ENCODE measurements at places on chromosomes 2 and 18.

- no peak for DNase-seq
Observed at GRCh38 chr2:215843579-215843978, 169.8 kb downstream of the MREG start.

GRCh38 chr2:120892967-120893667 is 157.4 kb downstream of the GLI2 start:
- no peak for DNase-seq

DNA sequence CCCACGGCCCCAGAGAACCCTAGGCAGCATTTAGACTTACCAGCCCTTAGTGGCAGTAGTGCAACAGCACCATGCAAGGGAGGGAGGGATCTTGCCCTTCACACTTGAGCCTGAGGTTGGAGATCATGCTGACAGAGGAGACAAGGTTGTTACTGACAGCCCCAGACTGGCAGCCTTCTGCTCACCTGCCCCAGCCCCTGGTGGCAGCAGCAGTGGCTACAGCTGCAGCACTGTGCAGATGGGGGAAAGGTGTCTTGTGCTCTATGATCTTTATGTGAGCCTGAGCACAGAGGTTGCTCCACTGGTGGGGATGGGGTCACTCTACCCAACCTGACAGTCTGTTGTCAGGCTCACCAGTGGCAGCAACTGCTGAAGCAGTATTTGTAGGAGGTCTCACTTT is 501.2 kb upstream of the LRRTM4 start:
- DNase-seq, result no peak

DNA sequence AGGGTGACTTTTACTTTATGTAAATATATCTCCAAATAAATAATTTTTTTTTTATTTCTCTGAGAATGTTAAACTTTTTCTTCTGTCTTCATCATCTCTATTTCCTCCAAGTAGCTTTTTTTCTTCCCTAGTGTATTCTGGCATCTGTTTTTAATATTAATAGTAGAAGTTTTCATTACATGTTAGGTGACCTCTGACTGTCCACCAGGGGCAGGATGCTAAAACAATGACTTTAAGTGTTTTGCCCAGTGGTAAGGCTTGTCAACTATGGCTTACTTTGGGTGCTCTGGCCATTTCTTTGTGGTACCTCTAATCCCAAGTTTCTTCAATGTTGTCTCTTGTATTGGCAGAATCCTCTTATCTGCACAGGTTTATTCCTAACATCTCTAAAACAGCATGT is 127.1 kb downstream of the SRBD1 start:
- DNase-seq, result no peak

DNA sequence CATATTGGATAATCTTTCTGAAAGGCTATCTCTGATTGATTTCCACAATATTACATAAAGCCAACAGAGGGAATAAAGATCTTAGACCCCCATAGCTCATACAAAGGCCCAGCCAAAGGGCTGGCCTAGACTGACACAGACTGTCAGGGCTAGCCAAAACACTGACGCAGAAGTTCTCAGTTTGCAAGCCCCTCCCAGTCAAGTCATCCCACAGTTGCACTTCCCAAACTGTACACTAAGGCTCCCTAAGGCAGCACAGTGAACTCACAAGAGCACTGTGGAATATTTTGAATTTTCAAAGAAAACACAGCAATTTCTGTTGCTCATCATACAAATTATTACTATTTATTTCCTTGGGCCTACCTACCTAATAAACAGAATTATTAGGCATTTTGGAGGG is 244.9 kb downstream of the SP3 start:
- DNase-seq, result no peak

- no peak for DNase-seq
Observed at GRCh38 chr2:186093174-186093573, 354.6 kb downstream of the FSIP2 start.

DNA sequence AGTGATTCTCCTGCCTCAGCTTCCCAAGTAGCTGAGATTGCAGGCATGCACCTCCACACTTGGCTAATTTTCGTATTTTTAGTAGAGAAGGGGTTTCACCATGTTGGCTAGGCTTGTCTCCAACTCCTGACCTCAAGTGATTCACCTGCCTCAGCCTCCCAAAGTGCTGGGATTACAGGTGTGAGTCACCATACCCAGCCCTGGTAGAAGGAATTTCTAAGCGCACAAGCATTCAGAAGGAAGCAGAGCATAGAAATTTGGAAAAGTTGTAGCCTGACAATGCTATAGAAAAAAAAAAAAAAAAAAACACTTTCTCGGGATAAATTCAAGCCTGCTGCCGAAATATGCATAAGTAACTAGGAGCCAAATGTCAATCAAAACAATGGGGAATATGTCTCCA is 249.4 kb downstream of the GRB14 start:
- no peak for DNase-seq

GRCh38 chr2:175048275-175048674 is 43.1 kb upstream of the CHN1 start:
- no peak for DNase-seq

- DNase-seq, result no peak
Observed at GRCh38 chr18:62368100-62368499, 43.0 kb downstream of the TNFRSF11A start.

GRCh38 chr2:24174851-24175277 is at the start of gene FAM228A:
Gene FAM228A, plus strand, starts transcription at chr2:24175053. Its CDS starts 428 bp downstream, at chr2:24175481.
- DNase-seq, result no peak

GRCh38 chr2:9745153-9745899 is 97.9 kb upstream of the TAF1B start:
- no peak for DNase-seq

- DNase-seq, result no peak
Observed at GRCh38 chr2:18167871-18168270, 289.4 kb downstream of the KCNS3 start.

DNA sequence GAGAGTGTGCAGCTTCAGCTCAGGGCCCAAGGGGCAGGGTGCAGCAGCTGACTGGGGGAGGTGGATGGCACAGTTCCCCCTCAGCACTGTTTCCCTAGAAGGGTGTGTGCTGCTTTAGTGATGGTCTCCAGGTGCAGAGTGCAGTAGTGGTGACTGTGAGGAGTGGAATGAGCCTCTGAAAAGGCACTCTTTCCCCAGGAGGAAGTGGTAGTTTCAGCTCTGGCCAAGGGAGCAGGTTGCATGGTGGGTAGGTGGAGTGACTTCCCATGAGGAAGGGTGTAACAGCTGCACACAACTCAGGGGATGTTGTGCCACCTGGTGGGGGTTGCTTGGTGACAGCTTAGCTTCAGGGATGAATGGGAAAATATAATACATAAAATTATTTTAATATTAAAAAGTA is 251.5 kb upstream of the NXPH2 start:
- no peak for DNase-seq

DNA sequence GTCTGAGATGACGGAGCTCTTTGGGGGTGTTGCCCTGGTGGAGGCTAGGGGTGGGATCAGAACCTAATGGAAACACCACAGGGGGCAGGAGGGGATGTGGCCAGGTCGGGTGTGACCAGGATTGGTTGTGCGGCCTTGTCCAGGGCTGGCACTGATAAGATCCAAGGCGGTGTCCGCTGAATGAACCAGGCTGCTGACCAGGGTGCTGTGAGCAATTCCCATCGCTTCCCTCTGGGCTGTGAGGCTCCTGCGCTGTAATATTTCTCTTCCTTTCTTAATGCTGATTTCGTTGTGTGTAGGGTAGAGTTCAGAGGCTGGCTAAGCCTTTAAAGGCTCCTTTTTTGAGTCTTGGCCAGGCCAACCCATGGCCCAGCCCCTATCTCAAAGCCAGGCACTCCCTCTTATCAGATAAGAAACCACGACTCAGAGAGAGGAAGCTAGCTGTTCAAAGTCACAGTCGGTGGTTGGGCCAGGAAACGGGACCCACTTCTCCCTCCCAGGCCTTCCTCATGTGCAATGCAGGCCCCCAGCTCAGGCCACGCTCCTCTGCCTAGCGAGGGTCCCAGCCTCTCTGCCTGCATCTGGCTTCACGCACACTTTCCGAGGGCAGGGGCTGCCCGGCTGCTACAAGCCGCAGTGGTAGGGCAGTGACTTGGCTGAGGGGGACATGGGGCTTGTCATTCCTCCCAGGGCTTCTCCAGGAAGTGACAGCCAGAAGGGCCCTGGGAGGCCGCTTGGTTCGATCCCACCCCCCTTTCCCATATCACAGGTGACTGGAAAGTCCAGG is 26.0 kb upstream of the FOSL2 start:
- peak; percentile 48 for DNase-seq

- DNase-seq, result no peak
Observed at GRCh38 chr2:120986898-120987650, 251.4 kb downstream of the GLI2 start.

DNA sequence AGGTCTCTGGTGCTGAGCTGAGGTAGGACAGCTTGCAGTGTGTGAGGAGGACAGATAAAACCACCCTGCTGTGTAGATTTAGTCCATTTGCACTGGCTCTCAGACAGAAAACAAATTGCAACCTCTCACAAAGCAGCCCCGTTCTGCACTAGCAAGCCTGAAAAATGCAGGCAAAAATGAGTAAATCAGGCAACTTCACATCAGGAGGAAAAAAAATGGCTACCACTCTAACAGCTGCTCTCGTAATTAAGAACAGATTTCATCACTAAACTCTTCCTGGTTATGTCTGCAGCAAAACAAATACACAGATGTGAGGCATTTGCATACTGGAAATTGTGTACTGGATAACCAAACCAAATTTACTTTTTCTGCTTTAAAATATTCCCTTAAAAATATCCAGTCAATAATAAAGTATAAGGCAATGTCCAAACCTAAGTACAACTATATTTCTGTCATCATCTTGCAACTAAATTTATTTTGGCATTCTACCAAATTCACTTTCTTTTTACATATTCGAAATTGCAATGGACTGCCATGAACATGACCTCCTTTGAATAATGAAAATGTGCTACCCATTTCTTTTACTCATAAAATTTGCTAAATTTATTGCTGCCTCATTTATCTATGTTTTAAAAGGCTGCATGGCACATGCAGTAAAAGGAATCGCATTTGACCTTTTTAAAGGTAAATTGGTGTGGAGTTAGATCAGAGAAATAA is 157.4 kb downstream of the AFF3 start:
- no peak for DNase-seq

- no peak for DNase-seq
Observed at GRCh38 chr18:77208964-77209363, 40.7 kb upstream of the GALR1 start.

- DNase-seq, result no peak
Observed at GRCh38 chr2:119782308-119783027, 22.7 kb downstream of the PTPN4 start.

GRCh38 chr18:27045342-27045741 is 139.8 kb downstream of the CHST9 start:
- no peak for DNase-seq

DNA sequence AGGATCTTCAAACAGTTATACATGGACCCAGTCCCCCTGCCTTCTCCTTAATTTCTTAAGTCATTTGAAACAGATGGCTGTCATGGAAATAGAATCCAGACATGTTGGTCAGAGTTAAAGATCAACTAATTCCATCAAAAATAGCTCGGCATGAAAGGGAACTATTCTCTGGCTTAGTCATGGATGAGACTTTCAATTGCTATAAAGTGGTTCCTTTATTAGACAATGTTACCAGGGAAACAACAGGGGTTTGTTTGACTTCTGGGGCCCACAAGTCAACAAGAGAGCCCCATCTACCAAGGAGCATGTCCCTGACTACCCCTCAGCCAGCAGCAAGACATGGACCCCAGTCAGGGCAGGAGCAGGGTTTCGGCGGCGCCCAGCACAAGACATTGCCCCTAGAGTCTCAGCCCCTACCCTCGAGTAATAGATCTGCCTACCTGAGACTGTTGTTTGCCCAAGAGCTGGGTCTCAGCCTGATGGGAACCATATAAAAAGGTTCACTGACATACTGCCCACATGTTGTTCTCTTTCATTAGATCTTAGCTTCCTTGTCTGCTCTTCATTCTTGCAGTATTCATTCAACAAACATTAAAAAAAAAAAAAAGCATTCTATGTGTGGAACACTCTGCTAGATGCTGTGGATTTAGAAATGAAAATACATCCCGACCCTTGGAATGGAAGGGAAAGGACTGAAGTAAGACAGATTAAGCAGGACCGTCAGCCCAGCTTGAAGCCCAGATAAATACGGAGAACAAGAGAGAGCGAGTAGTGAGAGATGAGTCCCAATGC is 4.6 kb downstream of the TTR start:
- DNase-seq, result no peak

- DNase-seq, result no peak
Observed at GRCh38 chr2:20476950-20477349, 30.1 kb downstream of the RHOB start.

DNA sequence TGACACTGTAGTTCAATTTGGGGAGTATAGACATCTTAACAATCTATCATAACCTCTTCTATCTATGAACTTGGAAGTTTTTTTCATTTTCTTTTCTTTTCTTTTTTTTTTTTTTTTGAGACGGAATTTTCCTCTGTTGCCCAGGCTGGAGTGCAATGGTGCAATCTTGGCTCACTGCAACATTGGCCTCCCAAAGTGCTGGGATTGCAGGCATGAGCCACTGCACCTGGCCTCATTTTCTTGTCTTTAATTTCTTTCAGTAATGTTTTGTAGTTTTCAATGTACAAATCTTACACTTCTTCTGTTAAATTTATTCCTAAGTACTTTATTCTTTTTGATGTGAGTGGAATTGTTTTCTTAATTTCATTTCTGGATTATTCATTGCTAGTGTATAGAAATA is 14.6 kb downstream of the ASAP2 start:
- no peak for DNase-seq

GRCh38 chr18:55833543-55833942 is 245.6 kb upstream of the TCF4 start:
- DNase-seq, result no peak

DNA sequence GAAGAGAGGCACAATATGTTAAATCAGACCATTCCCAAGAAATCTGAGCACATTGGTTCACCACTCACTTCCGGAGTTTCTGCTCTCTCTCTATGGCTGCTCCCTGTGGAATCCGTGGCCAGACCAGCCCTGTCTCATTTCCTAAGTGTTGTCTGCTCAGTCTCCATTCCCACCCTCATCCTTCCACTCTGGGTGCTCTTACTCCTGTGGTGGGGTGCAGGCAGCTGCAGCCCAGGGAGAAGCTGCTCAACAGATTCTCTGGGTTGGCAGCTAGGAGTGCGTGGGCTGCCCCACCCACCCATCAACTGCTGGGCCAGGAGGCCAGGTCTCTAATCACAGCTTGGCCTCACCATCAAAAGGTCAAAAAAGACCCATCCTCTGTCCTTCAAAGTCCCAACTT is 98.3 kb downstream of the ARL4C start:
- DNase-seq, result no peak

GRCh38 chr18:48459016-48459415 is 49.8 kb upstream of the ZBTB7C start:
- no peak for DNase-seq

DNA sequence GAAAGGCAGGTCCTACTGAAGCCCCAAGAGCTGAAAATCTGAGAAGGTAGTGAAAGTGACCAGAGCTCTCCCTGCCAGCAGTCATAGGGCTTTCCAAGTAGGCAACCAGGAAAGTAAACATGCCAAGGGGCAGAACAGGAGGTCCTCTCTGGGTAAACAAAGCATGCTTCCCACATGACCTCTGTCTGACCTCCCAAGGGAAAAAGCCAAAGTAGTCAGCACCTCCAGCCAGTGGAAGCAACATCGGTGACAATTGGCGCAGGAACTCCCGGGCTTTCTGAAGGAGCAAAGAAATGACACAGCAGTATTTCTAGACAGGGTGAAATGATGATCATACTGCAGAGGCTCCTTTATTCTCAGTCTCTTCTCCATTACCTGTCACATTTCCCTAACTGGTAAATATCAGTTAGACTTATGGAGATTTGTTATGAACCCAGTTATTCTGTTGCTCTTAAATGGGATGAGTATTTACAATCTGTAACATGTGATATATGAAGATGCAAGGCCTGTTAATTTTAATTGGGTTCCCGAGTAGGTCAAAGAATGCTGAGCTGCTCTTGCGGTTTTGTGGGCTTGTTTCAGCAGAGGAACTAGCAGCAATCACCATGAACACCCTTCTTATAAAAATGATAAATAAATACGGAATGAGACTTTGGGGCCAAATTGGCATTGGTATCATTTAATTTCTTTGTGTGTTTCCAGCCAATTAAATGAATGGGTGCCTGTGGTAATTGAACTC is 321.0 kb downstream of the RND3 start:
- DNase-seq, result no peak

Measured in effector memory CD4-positive, alpha-beta T cell (primary cell).